ENCODE measurements at places on chromosomes 11 and 22. TPM values are rescaled to one million over a fixed set of nuclear protein-coding genes. Genes with fewer than 3 reads are reported as not detected.

The CD3D gene
- total RNA-seq = 325 TPM

The UBQLNL gene
- total RNA-seq = not detected

The KRTAP5-1 gene
- total RNA-seq = not detected

The PKP3 gene
- 0.18 TPM for total RNA-seq

The OR52H1 gene
- not detected for total RNA-seq

The NPTXR gene
- 0.83 TPM for total RNA-seq

The ZNF215 gene
- total RNA-seq = 2.2 TPM

The SMC1B gene
- total RNA-seq = 1.8 TPM

The PLA2G3 gene
- not detected for total RNA-seq

The VSIG2 gene
- 0.32 TPM for total RNA-seq

The APOA1 gene
- total RNA-seq = not detected

The SCGB2A2 gene
- total RNA-seq = not detected

The TRIM51 gene
- not detected for total RNA-seq

Data from activated CD8-positive, alpha-beta T cell treated with anti-CD3 and anti-CD28 coated beads for 36 hours (primary cell).